ENCODE measurements at places on chromosomes 13 and 19.

- no peak for DNase-seq
Measured at GRCh38 chr13:45705918-45706317, 3.8 kb downstream of the CBY2 start.

DNA sequence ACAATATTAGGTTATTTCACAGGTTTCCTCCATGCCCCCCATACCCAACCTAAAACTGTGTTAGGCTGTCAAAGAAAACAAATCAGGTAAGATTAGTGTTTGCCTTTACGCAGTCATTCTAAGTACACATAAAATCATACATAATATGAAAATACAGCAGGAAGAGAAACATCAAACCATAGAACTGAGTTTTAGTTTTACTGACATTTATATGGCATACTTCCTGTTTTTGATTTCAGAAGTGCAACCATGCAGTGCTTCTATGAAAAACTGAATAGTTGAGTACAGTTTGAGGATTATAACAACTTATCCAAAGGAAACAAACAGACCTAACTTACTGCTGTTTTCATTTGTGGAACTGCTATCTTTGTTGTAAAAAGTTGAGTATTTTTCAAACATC, 91.3 kb downstream of the KCNRG start:
- DNase-seq = no peak

DNA sequence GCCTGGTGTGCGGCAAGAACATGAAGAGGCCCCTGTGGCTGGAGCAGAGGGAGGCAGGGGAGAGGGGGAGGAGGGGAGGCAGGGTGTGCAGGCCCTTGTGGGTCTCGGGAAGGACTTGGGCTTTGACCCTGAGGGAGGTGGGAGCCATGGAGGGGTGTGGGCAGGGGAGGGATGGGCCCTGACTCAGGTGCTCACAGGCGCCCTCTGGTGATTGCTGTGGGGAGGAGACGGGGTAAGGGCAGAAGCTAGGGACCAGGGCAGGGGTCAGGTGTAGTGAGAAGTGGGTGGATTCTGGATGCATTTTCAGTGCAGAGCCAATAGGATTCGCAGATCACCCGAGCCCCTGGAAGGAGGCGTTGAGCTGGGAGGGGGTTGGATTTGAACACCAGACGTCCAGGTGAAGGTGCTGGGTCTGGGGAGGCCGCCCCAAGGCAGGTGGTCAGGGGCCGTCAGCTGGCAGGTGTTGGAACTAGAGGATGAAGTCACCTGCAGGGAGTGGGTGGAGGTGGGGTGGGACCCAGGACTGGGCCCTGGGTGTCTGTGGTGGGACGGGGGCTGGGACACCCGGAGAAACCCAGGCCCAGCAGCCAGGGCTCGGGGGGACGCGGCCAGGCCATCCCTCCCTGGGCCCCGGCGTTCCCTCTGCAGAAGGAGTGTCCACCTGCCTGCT, 185.4 kb downstream of the KDM4B start:
- DNase-seq = peak; percentile 79

- DNase-seq = no peak
Measured at GRCh38 chr13:112954488-112955270, 14.3 kb upstream of the MCF2L start.

Measured in aorta (tissue), 5 donors.